ENCODE measurements at places on chromosomes 11 and 22.
A peak's percentile ranks its signal among the peaks of the same experiment; 100 is the strongest.

GRCh38 chr11:15969281-15969680 lies 387.1 kb downstream of the SOX6 start:
- DNase-seq, result peak; percentile 77

GRCh38 chr11:35111161-35112055 lies 27.6 kb upstream of the CD44 start:
- peak; percentile 82 for DNase-seq

- no peak for DNase-seq
These were observed 6.0 kb upstream of the CAVIN3 start for GRCh38 chr11:6326303-6326702.

GRCh38 chr22:47784991-47785390 lies 1022.5 kb downstream of the TBC1D22A start:
- DNase-seq, result no peak

DNA sequence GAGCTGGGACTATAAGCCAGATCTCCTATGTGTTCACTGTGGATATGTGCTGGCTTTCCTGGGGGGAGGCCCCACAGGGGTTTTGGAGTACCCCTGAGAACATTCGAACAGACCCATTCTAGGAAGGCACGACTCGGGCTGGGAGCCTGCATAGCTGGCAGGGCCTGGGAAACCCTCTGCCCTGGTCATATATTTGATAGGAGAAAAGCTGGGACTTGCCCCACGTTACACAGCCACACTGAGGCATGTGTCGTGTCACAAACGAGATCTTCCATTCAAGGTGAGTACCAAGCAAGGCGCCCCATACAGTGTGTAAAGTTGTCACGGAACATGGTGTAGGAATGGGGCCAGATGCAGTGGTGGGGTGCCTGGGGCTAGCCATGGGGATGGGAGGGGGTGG lies 11.2 kb downstream of the MYO7A start:
- no peak for DNase-seq

- DNase-seq, result peak; percentile 83
These were observed at the start of gene MEI1 for GRCh38 chr22:41699264-41700107. MEI1 (plus strand) TSS chr22:41699503; CDS start chr22:41699539, 36 bp downstream.
